ENCODE measurements at places on chromosomes 4 and X.

- DNase-seq, result no peak
These were observed 176.4 kb downstream of the PTTG2 start for GRCh38 chr4:38136604-38137003.

- DNase-seq, result no peak
These were observed 590 bp upstream of the CCDC110 start for GRCh38 chr4:185472103-185472542.

- DNase-seq, result no peak
These were observed 126.8 kb downstream of the GPR143 start for GRCh38 chrX:9638871-9639270.

GRCh38 chr4:169226565-169226964 is 44.2 kb downstream of the SH3RF1 start:
- DNase-seq, result no peak

- DNase-seq, result no peak
These were observed 67.3 kb downstream of the C4orf46 start for GRCh38 chr4:158604369-158604768.

GRCh38 chr4:8497762-8498161 is 57.2 kb downstream of the TRMT44 start:
- no peak for DNase-seq

DNA sequence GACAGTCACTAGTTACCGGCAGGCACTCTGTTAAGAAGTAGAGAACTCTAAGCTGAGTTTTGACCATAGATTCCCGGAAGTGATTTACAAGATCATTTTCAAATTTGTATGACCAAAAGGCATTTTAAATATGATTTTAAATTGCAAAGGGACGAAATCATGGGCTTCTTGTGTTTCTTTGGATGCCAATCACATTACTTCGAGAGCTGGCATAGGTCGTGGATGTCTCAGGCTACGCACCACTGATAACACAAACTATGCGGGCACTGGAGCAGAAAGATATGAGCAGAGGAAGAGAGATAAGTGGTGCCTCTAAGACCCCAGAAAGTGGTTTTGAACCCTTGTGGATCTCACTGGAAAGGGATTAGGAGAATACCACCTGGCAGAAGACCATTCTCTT is 294.2 kb upstream of the FTHL17 start:
- no peak for DNase-seq

- DNase-seq, result no peak
These were observed 117.7 kb upstream of the TMEM150C start for GRCh38 chr4:82679531-82679930.

DNA sequence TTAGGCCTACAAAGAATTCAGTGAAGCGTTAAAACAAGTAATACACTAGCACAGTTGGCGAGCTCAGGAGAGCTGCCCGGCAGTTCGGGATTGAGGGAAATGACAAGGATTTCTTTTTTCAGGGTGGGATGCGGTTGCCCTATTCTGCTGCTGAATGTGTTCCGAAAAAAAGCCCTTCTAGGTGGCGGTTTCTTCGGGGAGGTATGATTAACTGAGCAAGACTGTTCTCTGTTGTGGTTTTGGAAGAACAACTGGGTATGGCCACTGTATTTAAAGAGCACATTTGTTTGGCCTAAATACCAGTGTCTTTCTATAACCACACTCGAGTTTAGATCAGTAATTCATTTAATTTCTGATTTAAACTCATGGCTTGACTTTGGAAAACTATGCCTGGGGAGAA is 459.7 kb upstream of the FAT1 start:
- DNase-seq, result no peak

DNA sequence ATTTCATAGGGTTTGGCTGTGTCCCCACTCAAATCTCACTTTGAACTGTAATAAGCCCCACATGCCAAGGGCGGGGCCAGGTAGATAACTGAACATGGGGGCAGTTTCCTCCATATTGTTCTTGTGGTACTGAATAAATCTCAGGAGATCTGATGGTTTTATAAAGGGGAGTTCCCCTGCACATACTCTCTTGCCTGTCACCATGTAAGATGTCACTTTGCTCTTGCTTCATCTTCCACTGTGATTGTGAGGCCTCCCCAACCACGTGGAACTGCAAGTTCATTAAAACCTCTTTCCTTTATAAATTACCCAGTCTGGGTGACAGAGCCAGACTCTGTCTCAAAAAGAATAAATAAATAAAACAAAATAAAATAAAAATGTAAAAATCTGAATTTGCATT is 95.9 kb downstream of the PDS5A start:
- DNase-seq, result no peak

Data from stimulated activated CD4-positive, alpha-beta T cell treated with anti-CD3 and anti-CD28 coated beads, Interleukin-15, amount 100 ng/mL, for 48 hours (primary cell).